ENCODE measurements at places on chromosomes 7 and 10.

DNA sequence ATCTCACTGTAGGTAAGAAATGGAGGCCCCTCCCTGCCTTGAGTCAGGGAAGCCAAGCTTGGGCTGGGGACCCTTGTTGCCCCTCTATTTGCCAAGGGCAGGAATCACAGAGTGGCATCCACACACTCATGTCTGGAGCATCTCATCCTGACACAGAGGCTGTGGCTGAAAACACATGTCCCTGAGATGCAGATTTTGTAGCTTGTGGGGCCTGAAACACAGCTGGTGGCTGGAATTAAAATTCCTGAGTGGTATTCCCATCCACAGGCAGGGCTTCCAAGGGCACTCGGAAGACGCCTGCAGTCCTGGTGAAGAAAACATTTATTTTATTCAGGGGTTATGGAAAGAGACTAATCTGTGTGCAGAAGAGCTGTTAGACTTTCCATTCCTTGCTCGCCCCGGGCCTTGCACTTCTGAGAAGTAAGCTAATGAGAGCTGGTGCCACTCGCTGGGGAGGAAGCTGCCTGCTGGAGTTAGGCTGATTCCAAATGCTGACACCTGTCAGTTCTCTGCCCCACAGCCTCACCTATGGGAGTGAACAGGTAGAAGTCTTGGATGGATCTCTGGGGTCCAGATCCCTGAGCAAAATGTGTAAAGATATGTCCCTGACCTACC lies 36.0 kb downstream of the C10orf120 start:
- no peak for DNase-seq

GRCh38 chr7:50069613-50070012 lies 23.4 kb downstream of the ZPBP start:
- DNase-seq: no peak

DNA sequence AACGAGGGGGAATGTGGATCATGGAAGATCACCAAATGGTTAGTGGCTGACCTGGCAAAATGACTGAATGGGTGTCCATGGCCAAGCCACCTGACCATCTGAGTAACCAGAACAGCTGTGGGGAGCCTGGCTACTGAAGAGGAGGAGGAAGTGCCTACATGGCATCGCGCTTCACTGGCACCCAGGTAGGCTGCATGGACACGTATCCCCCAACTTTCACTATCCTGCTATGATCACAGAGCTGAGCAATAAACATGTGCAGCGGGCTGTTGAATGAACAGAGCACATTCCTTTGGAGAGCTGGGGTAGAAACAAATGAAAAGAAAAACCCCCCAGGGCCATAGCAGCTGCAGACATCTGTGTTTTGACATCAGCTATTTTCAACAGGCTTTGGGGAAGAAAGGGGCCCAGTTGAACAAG lies 6.5 kb downstream of the AKR1B1 start:
- DNase-seq: no peak

DNA sequence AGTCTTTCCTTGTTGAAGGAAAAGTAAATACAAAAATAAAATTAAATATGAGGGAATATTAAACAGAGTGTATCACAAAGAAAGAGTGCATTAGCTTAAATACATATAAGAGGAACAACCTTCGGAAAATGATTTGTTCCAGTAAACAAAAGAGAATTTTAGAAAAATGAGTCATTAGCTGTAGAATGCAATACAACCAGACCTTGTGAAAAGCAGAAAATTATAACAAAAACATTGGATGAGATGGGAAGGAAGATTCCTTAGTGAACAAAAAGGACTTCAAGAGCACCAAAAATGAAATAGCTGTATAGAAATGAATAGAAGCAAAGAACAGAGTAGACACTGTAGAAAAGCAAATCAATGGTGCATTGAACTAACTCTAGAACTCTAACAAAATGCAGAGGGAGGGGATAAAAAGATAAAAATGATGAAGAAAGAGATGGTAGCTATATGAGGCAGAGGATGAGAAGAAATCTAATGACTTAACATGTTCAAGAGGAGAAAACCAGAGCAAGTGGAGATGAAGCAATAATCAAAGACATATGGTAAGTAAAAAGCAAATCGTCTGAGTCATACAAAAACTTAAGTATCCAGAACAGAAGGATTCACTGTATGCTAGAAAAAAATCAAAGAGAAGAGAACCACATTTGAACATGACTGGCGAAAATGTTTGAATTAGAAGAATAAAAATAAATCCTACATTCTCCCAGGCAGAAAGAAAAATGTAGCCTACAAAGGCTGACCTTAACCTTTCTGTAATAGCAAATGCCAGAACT lies 190.5 kb downstream of the TMEM26 start:
- DNase-seq: no peak

DNA sequence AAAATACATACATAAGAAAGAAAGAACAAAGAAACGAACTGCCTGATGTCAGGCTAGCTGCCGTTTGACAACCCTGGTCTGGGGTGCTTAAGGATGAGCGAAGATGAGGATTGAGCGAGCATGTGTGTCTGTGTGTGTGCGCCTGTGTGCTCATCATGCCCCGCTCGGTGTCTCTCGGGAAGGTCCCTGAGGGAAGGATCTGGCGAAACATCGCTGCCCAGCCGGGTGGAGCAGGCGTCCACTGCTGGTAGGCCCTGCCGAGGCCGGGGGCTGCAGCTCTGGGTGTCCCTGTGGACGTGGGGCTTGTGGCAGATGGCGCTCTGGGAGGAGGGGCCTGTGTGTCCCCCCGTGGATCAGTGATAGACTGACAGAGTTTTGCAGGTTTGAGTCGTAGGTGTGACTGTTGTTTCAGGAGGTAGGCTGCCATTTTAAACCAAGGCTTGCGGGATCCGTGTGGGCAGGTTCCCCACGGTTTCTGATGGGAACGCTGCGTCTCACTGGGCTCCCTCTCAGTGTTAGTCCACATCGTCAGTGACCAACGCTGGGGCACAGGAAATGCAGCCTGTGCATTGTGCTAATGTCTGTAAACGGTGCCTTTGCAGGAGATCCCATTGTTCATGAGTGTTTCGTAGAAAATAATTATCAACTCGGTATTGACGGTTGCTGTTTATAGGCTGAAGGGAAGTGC lies 5.9 kb upstream of the SUN1 start:
- no peak for DNase-seq

- no peak for DNase-seq
These were observed 17.3 kb upstream of the FAM241B start for GRCh38 chr10:69612760-69613159.

DNA sequence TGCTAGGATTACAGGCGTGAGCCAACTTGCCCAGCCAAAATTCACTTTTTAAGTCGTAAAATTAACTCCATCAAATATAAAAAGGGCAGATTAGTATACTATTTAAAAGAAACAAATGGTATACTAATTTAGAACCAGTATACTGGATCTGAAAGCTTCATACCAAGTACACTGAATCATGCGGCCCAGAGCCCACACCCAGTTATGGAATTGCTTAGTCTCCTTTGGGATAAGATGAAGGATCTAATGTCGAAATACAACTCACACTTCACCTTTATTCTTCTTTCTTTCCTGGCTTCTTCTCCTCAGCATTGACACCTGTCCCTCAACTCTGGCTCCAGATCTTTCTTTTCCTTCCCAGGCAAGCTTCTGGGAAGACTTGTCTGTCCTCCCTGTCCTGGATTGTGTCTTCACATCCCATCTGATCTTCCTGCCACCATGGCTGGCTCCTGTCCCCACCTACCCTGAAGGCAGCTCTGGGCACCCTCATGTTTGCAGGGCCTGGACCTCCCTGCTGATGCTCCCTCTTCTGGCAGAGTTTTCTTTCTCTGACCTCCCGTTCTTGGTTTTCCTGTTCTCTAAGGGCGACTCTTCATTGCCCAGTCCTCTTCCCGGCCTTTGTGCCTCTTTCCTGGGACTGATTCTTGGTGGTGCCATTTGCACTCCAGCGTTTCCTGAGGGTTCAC lies 57.8 kb upstream of the CTBP2 start:
- no peak for DNase-seq

GRCh38 chr7:31418928-31419327 lies 78.4 kb upstream of the NEUROD6 start:
- DNase-seq: no peak

DNA sequence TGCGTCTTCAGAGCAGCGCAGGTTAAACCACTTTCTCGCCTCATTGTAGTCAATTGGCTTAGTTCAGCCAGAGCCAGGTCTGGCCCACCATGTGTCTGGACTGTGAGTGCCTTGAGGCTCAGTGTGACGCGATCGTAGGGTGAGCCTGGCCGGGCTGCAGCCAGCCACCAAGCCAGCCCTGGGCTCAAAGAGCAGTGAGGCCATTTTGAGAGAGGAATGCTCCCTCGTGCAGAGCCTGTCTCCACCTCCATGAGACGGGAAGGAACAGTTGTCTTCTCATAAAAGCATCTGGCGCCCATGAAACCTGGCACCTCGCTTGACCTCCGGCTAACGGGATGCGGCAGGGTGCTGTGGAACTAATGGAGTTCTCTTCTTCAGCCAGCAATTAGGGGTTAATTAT lies 34.5 kb downstream of the LHPP start:
- DNase-seq: no peak

DNA sequence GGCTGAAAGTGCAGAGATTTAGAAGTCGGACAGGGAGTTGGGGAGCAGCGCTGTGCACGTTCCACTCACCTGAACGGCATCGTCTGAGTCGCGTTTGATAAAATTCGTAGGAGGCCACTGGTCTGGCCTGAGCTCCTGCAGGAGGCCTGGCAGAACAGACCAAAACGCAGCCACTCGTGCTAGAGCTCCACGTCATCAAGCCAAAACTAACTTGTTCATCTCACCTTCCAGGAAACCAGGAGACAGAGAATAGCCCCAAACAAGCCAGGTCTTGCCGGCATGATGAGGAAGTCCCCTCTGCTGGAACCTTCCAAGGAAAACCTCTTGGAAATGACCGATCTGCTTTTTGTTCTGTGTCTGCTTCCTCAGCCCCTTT lies 43.4 kb upstream of the DNAJB6 start:
- DNase-seq: no peak

- DNase-seq: no peak
These were observed 75.4 kb downstream of the PLXNA4 start for GRCh38 chr7:132500727-132501440.

GRCh38 chr10:44725404-44725803 lies 185.7 kb upstream of the TMEM72 start:
- no peak for DNase-seq

- DNase-seq: no peak
These were observed 42.1 kb downstream of the PANK1 start for GRCh38 chr10:89602919-89603318.

GRCh38 chr10:7958442-7958841 lies 96.0 kb upstream of the GATA3 start:
- DNase-seq: no peak

DNA sequence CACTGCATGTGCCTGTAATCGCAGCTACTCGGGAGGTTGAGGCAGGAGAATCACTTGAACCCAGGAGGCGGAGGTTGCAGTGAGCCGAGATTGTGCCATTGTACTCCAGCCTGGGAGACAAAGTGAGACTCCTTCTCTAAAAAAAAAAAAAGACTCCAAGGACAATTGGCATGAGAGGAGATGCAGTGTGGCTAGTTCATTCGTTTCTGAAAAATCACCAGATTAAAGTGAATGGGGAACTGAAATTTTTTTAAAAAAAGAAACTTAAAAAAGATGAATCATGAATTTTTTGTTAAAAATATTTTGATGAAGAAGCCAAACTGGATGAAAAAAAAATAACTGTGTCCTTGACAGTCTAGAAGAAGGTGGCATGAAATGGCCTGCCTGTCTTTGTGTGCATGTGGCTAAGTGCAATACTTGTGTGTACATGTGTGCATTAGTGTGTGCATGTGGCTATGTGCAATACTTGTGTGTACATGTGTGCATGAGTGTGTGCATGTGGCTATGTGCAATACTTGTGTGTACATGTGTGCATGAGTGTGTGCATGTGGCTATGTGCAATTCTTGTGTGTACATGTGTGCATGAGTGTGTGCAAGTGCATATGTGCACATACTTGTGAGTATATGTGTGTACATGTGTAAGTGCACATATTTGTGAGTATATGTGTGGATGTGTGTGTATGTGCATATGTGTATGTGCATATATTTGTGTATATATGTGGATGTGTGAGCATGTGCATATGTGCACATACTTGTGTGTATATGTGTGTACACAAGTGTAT lies 391.7 kb upstream of the KLF6 start:
- no peak for DNase-seq

DNA sequence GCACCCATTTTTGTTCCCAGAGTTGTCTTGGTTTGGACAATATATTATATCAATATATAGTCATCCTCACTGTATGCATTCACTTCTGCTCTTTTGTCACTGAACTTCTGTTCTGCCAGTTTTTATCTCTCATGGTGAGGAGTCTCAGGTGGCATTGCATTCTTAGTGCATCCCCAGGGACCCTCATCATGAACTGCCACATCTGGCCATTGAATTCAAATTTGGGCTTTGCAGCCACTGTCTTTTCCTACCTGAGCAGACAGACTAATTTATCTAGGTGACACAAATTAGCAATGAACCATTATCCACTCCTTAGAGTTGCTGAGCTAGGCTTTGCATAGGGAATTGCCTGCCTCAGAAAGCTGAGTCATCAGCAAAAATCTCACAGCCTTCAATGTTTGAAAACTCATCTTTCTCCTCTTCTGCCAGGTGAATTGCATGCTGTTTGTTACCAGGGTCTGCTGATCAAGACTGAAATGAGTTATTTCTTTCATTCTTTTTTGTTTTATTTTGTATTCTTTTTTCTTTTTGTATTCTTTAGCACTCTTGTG lies 316.8 kb upstream of the MTPN start:
- DNase-seq: no peak

GRCh38 chr10:114550756-114551635 lies 107.1 kb downstream of the ABLIM1 start:
- DNase-seq: no peak

DNA sequence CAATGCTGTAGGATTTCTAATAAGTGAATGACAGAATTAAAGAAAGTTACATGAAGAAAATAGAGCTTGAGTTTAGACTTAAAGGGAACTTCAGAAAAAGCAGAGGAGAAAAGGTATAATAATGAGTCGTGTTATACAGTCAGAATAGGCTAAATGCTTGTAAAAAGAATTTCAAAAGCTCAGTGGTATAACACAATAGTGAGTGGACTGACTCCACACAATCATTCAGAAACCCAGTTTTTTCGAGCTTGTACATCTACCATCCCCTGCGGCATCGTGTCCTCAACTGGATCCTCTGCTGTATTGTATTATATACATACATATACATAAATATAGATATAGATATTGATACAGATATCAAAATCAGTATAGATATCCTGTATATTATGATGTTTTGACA lies 52.2 kb downstream of the IMMP2L start:
- no peak for DNase-seq

- no peak for DNase-seq
These were observed 43.5 kb upstream of the NKX6-2 start for GRCh38 chr10:132829403-132829802.
